T-helper 17 cell (primary cell): ENCODE measurements at places on chromosomes 11 and 22. TPM values are rescaled to one million over a fixed set of nuclear protein-coding genes. Genes with fewer than 3 reads are reported as not detected.

DNA sequence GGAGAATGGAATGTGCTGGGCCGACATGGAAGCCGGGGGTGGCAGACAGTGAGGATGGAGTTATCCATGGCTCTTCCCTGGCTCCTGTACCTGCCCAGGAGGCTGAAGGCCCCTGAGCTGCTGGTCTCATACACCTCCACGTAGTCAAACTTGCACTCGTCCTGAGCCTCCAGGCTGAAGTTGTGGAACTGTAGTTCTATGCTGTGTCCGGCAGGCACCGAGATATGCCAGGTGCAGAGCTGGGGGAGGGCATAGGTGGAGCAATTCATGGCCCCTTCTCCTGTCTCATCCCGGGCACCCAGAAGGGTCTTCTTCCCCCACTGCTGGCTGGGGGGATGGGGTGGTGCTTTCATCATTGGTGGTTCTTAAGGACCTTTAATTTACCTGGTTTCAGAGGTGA, 2.8 kb downstream of the MFRP start:
- no peak for DNase-seq

DNA sequence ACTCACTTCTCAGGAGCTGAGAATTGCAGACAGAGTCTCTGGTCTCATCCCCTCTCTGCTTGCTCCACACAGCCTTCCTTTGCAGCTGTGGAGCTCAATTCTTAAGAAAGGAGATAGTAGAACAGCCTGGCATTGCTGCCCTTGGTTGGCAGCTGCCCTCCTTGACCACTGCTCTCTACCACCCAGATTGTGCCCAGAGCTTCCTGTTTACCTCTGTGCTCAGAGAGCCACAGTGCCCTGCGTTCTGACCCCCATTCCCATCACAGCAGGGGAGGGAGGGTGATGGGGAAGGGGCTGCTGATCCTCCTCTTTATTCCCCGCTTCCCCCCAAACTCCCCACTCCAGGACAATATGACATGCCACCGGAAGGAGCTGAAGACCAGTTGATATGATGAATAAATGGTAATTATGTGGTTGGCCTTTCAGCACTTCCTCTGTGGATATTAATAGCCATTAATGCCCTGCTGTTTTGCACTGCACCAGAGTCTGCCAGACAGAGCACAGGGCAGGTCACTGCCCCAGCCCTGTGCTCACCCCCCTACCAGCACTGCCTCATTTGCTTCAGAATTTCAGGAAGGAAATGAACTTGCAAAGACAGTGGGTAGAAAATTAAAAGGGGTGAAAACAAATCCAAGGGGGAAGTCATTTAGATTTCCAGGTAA, 426.8 kb upstream of the CADM1 start:
- no peak for DNase-seq

DNA sequence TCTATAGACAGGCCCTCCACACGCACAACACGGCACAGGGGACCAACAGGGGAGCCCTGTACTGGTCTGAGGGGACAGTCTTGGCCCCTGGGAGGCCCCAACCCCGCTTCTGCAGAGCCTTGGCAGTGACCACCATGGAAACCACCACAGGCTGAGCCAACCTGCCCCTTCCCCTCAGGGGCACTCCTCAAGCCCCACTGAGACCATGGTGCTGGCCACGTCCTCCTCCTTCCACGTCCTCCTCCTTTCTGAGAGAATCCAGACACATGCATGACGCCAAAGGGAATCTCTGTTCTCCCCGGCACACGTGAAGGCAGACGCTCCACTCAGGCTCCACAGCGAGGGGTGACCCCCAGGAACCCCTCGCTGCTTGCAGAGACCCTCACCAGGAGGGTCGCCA, 2.7 kb downstream of the BRD1 start:
- DNase-seq: no peak

DNA sequence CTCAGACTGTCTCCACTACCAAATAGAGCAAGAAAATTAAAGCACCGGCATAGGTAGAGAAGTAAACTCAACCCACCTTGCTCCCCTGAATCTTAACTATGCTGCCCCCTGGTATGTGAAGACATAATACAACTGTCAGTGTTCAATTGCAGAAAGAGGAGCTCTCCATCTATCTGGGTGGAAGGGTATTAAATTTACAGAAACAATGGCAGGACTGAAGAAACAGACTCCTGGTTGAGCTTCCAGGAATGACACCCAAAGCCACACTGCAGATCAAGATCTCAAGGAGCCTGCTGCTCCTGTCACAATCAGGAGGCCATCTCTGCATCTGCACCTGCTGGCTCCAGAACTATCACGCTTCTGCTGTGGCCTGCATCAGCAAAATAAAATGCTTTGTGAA, 132.1 kb upstream of the BMAL1 start:
- DNase-seq: no peak

DNA sequence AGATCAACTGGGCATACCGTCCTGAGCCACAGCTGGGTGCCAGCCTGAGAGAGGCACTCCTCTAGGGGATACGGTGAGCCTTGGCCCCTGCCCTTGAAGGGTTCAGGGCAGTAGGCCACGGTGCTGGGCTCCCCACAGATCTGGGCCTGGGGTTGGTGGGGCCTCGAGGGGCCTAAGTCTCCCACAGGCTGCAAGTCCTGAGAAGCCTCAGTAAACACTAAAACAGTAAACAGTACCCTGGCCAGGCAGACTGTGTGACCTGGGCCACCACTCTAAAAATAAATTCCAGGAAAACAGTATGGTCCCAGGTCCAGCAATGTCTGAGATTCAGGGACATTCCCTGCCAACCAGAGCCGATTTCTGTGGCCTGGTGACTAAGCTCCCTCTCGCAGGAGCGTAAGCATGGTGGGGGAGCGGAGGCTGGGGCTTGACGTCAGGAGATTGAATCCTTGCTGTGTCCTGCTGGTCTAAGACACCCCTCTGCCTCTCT, 2.3 kb upstream of the RHOD start:
- DNase-seq: no peak

DNA sequence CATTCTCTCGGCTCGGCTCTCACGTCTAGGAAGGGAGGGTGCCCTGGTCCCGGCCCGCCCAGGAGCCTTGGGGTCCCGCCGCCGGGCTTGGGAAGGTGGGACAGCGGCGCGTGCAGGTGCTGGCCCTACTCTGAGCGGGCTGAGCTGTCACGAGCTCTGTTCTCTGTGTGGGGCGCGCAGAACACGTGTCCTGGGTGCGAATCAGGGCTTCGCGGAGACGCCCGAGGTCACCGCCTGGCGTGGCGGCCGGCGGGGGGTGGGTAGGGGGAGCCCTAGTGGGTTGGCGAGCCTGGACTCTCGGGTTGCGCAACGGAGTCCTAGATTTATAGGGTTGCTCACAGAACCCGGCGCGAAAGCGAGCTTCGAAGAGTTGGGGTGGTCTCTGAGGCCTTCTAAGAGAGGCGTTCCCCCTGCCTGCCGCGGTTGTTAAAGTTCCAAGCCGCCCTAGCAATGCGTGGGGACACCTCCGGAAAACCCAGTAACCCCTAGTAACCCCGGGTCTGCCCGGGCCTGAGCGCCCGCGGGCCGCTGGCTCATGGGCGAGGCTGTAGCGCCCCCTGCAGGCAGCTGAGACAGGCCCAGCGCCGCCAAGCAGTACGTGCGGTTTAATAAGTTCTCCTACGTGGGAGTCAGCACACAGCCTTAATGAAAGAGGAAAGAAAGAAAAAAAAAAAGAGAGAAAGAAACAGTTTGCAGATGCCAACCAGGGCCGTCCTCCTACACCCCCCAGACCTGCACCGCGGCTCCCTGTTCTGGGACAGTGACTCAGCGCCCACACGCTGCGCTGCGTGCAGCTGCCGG, 2.7 kb downstream of the ADM start:
- peak; percentile 84 for DNase-seq

Gene WBP2NL
- 0.91 TPM for total RNA-seq

Gene ACR
- total RNA-seq: not detected
